ENCODE measurements at places on chromosomes 12 and 14.

DNA sequence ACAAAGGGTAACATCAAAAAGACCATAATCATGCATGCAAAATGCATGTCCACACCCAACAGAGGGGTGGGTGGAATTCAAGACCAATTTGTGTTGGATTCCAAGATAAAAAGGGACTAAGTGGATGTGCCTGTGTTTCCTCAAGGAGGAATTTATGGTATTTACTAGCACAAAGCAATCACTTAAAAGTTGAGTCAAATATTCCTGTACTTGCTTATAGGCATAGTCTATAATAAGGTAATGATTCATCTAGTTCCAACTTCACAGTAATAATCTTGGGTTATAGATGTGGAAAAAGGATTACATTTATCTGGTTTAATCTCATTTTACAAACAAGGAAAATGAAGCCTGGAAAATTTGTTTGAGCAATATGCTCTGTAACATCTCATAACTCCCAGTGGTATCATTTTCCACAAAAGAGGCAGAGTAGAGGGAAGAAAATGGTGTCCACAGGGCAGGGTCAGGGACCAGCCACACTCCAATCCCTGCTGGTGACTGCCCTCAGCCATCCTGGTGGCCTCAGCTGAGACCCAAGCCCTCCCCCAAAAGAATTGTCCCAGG lies 80.8 kb upstream of the REP15 start:
- no peak for DNase-seq

DNA sequence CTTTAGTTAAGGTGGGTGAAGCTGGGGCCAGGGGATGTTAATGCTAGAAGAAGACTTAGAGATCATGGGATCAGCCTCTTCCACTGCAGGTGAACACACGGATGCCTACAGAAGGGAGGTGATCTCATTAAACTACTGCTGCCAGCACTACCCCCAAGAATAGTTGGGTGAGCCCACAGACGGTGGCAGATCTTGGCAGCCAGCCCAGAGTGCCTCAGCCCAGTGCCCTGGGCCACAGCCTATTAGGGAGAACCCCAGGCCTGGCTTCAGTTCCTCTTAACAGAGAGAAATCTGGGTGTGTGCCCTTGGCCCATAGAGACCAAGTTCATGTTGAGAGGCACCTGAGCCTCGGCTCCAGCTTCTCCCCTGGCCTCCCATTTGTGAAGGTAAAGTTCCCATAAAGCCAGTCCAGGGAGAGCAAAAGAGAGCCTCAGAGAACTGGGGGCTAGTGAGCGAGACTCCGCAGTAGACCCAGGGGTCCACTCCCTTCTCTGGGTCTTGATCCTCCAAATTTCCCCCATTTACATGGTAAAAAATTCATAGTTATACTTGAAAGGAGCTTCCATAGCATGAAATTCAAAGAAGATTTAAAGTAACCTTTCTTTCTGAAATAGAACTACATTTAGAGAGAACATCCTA lies 125.0 kb upstream of the CCND2 start:
- no peak for DNase-seq

DNA sequence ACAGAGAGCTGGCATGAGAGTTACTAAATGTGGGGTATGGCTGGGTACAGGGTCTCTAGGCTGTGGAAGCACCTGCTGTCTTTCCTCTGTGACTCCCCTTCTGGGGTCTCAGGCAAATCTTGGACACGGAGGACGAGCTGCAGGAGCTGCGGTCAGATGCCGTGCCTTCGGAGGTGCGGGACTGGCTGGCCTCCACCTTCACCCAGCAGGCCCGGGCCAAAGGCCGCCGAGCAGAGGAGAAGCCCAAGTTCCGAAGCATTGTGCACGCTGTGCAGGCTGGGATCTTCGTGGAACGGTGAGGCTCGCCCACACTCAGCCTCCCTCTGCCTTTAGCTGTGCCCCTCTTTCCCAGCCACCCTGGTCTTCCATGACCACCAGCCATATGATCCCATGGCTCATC lies 19.4 kb downstream of the PPP1R1A start:
- DNase-seq, result no peak

- no peak for DNase-seq
Measured at GRCh38 chr12:3251691-3252090, 174.5 kb downstream of the TSPAN9 start.

DNA sequence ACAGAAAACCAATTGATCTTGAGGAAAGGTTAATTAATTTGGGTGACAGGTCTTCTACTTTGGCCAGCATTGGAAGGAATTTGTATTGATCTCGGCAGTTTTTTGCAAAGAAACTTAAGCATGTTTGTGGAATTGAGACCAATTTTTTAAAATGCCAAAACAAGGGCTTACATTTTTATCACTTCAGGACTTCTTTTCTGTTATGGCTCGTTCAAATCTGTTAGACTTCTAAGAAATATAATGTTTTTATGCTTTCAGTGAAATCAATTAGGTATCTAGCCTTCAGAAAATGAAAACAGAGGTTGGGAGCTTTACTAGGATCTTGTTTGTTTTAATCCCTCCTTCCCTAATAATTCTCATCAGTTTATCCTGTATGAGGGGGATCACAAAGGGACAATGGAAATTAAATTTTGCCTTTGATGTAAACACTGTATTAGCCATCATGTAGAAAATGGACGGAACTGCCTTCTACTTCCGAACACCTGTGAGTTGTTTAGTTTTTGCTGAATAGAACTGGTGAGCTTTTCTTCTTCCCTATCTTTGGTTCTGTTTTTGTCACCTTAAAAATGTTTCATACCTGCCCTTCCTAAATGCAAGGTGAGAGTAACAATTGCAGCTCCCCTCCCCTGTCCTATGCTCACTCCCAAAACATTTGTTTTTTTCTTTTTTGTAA lies 7.8 kb downstream of the FOXA1 start:
- DNase-seq, result no peak

GRCh38 chr14:29925736-29926135 lies 1.9 kb downstream of the PRKD1 start:
- DNase-seq, result no peak

DNA sequence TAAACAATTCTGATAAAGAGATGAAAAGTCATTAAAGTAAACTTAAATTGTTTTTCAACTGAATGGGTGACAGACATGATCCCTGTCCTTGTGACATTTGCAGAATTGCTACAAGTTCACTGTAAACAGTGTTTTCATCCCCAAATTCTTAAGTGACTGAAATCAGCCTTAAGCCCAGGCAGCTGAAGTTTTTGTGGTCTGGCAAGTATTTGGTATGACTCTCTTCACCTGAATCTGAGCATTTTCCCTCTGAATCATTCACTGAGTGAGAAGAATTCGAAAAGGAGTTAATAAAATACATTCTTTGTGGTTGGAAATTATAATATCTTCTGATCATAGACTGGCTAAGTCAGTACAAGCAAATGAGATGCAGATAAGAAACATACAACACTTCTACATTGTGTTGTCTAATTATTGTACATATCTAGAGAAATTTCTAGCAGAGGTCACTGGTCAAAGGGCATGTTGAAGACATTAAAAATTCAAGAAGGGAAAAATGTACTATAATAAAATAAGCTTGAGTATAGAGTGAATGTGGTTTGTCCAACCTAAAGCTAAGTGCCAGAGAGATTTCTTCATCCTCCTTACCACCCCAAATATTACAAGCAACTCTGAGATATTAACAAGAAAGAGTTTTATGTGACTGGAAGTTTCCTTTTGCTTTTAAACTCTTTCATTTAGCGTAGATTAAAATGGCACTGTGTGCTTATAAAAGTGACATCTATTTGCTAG lies 177.8 kb upstream of the DIO2 start:
- DNase-seq, result no peak

DNA sequence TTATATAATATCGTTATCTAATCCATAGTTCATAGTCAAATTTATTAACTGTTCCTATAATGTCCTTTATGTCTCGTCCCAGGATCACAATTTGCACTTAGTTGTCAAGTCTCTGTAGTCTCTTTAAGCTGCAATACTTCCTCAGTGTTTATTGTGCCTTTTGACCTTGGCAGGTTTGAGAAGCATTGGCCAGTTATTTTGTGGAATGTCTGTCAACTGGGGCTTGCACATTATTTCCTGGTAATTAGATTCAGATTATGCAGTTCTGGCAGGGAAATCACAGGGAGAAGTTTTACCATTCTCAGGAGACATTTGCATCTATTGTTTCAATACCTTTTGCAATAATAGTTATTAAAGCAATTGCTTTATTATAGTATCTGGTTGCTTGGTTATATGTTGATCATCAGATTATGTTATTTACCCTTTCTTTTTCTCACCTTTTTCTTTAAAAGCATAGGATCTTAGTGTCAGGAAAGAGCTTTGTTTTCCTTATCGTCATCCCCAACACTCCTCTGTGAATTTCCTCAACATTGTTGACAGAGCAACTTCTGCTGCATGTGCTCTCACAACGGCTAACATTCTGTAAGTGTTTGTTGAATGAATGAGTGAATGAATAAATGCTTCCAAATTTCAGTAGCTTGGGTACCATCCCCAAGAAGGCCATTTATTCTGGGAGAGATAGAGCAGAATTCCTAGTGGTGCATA lies 3.7 kb upstream of the ART4 start:
- DNase-seq, result no peak

GRCh38 chr14:56199095-56199981 lies 81.1 kb downstream of the PELI2 start:
- DNase-seq, result no peak

GRCh38 chr14:100747736-100748135 lies 21.0 kb downstream of the DLK1 start:
- no peak for DNase-seq

DNA sequence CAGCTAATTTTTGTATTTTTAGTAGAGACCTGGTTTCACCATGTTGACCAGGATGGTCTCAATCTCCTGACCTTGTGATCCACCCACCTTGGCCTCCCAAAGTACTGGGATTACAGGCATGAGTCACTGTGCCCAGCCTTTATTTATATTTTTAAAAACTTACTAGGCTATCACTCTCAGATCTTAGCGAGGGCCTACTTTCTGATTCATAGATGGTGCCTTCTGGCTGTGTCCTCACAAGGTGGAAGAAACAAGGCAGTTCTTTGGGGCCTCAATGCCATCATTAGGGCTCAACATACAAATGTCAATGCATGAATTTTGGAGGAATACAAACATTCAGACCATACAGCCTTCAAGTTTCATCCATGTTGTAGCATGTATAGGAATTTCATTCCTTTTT lies 2.4 kb upstream of the DGLUCY start:
- no peak for DNase-seq

- DNase-seq, result no peak
Measured at GRCh38 chr14:75915045-75915444, 66.8 kb downstream of the TGFB3 start.

GRCh38 chr12:38162708-38163441 lies 153.7 kb upstream of the ALG10B start:
- no peak for DNase-seq

DNA sequence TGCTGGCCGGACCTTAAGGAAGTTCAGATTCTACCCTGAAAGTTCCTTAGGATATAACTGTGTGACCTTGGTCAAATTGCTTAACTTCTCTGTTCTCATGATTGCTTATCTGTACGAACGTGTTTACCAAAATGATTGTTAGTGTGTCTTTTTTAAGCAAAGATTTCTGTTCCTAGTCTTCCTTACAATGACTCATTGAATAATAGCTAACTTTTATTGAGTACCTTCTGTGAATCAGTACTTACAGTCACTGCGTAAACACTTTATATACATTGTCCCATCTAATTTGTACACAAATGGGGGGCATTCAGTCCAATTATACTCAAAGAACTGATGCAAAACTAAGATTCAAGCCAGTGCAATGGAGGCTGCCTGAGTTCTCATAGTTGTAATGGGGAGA lies 4.2 kb upstream of the TMEM30B start:
- no peak for DNase-seq

DNA sequence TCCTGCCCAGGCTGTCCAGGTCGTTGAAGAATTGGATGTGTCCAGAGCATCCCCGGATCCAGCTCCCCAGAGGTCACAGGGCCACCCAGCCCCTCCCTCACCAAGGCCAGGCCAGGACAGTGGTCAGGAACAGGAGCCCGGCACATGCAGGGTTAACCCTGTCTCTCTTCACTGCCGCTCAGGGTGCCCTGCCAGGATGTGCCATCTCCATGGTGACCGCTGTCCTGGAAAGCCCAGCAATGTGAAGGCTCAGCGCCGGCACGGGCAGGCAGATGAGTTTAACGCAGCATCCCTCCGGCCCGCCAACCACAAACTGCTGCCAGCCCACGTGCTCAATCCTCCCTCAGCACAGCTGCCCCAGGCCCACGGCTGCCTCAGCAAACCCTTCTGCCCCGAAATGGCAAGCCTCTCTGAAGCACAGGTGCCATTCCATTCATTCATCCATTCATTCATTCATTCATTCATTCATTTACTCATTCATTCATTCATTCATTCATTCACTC lies 4.4 kb downstream of the TMEM179 start:
- peak; percentile 79 for DNase-seq

DNA sequence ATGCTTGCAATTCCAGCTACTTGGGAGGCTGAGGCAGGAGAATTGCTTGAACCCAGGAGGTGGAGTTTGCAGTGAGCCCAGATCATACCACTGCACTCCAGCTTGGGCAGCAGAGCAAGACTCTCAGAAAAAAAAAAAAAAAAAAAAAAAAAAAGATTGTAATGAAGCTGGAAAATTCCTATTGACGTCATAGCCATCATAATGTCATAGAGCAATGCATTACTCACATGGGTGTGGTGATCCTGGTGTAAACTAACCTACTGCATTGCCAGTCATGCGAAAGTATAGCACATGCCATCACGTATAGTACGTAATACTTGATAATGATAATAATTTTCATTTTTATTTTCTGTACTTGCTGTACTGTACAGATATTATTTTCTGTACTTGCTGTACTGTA lies 42.7 kb upstream of the NID2 start:
- DNase-seq, result no peak
